ENCODE measurements at places on chromosomes 11 and 22.

DNA sequence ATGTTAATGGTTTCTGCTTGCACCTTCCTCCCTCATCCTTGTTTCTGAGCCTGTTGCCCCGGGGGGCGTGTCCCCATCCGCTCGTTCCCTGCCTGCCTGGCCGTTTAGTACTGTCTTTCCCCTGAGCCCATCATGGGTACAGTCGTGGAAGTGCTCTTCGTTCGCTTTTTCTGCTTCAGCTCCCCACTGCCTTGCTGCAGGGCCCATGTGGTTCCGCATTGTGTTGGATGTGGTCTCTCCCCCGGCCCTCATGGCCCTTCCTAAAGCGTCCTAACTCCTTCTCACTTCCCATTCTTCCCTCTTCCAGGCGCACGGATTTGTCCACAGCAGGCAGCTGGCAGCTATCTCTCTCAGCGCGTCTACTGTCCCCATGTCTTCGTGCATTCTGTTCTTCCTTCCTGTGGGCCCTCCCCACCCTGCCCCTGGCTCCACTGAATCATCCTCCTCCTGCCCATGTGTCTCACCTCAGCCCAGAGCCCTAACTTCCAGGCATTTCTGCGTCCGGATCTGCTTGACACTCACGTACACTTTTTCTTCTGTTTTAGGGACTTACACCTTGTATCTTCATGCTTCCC is 98.1 kb downstream of the ZBTB16 start:
- no peak for DNase-seq

GRCh38 chr11:61509043-61510029 is 787 bp downstream of the LRRC10B start:
- peak; percentile 84 for DNase-seq

- DNase-seq = peak; percentile 52
Measured at GRCh38 chr11:17991783-17992433, 20.9 kb downstream of the SERGEF start.

DNA sequence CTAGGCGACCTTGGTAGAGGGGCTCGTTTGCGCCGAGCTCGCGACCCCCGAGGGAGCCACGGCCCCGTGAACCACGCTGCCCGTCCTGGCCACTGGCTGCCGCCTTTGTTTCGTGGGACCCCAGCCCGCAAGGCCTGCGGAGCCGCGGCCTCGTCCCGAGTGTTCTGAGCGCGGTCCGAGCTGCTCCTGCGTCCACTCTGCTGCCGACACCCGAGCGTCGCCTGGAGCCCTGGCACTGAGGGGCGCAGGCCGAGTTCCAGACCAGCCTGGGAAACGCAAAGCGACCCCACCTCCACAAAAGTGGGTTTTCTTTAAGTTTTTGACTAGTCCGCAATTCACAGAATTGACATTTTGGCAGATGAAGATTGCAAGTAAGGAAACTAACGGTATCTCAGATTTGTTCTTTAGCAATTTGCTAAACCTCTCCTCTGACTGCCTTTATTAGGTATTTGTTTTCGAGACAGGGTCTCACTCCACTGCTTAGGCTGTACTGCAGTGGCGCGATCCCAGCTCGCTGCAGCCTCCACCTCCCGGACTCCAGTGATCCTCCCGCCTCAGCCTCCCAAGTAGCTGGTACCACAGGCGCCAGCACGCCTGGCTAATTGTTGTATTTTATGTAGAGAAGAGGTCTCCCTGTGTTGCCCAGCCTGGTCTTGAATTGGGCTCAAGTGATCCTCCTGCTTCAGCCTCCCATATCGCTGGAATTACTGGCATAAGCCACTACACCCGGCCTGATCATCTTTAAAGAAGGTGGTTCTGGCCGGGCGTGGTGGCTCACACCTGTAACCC is 879 bp upstream of the RNH1 start:
- DNase-seq = no peak

GRCh38 chr11:134142536-134142935 is 73.7 kb downstream of the JAM3 start:
- DNase-seq = no peak

GRCh38 chr22:27135031-27135981 is 477.9 kb downstream of the MIAT start:
- peak; percentile 94 for DNase-seq

Data from urothelium cell line (cell line).